ENCODE measurements at places on chromosomes 2 and 18. TPM values are rescaled to one million over a fixed set of nuclear protein-coding genes. Genes with fewer than 3 reads are reported as not detected.

NLRC4 gene
- total RNA-seq, result 0.07 TPM

ASIC4 gene
- not detected for total RNA-seq

RESP18 gene
- not detected for total RNA-seq

SLC16A14 gene
- 3.1 TPM for total RNA-seq

CD28 gene
- 133 TPM for total RNA-seq

OSBPL1A gene
- 2.2 TPM for total RNA-seq

MEIS1 gene
- total RNA-seq, result not detected

CACNB4 gene
- total RNA-seq, result 0.83 TPM

UGT1A1 gene
- total RNA-seq, result not detected

RTP5 gene
- total RNA-seq, result not detected

SLC14A1 gene
- total RNA-seq, result 0.49 TPM

LRPPRC gene
- total RNA-seq, result 162 TPM

ANKRD39 gene
- 41.1 TPM for total RNA-seq

SLC4A3 gene
- total RNA-seq, result not detected

ABCG8 gene
- not detected for total RNA-seq

Measured in activated T-helper 1 cell treated with anti-CD3 and anti-CD28 coated beads, Interleukin-12 subunit alpha, Interleukin-12 subunit beta, Interleukin-2, Interleukin-4 antibody, amounts not matched to agents 30 ng/mL and 10 ng/mL and 1 ng/mL, durations not matched to agents 14 hours and 24 hours and 36 hours (primary cell).